ENCODE measurements at places on chromosomes 11 and 22.

DNA sequence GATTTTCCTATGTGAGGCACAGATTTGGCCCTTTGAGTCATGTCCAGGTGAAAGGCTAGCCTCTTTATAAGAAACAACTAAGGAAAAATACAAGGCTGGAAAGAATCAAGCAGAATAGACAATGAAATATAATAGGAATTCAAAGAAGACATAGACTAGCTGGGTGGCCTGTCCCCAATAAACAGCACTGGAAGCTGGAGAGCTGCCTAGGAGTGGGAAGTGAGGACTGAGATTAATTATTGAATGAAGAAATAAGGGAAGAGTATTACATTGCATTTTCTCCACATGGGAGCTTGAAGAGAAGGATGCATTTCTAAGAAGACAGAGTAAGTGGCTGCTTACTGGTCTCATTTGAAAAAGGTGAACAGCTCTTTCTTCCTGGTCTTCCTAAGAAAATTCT lies 100.0 kb downstream of the CCDC34 start:
- no peak for DNase-seq

GRCh38 chr11:131904756-131905155 lies 534.3 kb downstream of the NTM start:
- DNase-seq: no peak

DNA sequence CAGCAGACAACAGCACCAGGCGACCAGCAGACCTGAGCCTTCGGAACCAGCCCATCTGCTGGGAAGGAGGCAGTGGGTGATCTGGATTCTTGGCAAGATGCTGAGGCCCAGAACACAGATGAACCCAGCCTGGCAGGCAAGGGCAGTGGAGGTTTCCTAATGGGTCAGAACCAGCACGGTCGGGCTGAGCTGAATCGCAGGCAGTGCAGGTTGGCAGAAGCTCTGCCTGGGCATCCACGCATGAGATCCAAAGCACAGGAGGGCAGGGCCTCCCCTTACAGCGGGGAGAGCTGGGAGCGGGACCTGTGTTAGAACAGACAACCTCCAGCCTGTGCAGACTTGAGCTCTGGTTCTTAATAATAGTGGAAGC lies 47.5 kb downstream of the DSCAML1 start:
- DNase-seq: no peak

DNA sequence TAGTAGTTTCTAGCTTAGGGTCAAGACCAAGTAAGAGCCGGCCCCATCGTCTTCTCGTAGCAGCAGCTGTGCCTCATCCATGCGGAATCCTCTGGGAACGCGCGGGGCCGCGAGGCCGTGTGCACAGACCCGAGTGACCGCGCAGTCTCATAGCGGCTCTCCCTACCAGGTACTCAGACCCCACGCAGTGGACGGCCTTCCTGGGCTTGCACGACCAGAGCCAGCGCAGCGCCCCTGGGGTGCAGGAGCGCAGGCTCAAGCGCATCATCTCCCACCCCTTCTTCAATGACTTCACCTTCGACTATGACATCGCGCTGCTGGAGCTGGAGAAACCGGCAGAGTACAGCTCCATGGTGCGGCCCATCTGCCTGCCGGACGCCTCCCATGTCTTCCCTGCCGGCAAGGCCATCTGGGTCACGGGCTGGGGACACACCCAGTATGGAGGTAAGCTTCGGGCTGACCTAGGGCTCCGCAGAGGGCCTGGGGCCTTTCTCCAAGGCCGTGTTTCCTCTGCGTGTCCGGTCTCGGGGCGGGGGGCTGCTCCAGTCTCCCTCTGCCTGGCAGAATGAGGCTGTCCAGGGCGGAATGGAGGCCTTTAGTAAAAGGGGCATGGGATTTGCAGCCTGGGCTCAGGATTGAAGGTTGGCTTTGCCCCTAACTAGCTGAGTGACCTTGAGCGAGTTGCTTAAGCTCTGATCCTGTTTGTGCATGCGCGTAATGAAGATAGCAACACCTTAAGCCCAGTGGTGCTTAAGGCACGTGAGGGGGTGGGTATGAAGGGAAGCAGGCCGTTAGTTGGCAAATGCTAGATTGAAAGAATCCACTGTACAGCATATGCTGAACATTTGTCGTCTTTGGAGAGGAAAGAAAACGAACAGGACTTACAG lies 48.9 kb downstream of the ST14 start:
- no peak for DNase-seq

GRCh38 chr11:65298655-65299179 lies 15.9 kb upstream of the CDC42EP2 start:
- DNase-seq: peak; percentile 76

DNA sequence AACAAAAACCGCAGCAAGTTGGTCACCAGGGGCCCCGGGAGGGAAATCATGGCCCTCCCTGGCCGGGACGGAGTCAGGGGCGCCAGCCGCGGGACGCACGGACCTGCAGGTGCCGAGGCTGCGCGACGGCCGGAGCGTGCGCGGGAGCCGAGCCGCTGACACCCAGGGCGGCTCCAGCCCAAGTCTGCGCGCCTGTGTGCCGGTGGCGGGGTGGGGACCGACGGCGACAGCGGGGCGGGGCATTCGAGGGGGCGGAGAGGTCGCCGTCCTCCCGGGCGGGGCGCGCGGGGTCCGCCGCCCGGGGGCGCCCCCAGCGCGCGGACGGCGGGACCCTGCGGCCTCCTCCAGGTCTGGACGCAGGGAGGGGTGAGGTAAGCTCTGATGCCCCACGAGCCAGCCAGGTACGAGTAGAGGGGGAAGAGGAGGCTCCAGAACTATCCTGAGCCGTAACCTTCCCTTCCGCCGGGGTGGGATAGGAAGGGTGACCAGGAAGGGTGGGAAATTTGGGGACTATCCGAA lies at the start of gene ESAM:
ESAM (minus strand) TSS at position 186 of the 519 bp plus-strand sequence; CDS start at position 50, 136 bp downstream.
- no peak for DNase-seq

GRCh38 chr11:3959015-3959902 lies 103.8 kb downstream of the STIM1 start:
- DNase-seq: peak; percentile 50

DNA sequence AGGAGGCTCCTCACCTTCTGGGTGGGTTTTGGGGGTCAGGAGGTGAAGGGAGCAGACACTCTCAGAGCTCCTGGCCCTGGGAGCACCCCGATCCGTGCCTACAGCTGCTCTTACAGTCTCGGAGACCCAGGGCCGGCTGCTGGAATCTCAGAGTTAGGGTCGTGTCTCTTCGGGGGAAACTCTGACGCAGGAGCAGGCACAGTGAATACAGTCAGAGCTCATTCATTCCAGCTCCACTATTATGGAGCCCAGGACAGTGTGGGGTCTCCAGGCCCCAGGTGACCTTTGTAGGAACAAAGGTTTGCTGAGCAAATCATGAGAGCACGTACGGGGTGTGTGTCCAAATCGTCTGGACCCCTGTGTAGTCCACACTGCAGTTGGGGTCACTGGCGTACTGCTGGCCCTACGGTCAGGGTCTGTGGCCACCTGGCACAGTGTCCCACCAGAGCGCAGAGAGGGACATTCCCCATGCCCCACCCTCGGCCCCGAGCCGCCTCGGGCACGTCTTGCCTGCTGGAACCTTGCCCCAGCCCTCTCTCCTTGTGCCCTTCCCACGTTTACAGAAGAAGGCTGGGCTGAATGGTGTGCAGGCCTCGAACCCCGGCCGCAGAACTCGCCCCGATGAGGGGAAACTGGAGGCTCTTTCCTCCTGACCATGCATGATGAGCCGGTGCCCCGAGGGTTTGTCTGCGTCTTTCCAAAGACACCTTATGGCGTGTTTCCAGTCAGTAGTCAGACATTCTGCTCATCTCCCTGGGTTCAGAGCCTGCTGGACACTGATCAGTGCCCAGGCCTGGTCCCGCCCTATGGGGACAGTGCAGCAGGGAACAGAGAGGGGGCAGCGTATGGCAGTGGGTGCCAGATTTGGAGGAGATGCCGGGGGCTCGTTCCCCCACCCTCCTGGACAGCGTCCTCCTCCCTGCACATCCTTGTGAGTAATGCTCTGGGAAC lies 1166.6 kb downstream of the BRD1 start:
- DNase-seq: no peak

DNA sequence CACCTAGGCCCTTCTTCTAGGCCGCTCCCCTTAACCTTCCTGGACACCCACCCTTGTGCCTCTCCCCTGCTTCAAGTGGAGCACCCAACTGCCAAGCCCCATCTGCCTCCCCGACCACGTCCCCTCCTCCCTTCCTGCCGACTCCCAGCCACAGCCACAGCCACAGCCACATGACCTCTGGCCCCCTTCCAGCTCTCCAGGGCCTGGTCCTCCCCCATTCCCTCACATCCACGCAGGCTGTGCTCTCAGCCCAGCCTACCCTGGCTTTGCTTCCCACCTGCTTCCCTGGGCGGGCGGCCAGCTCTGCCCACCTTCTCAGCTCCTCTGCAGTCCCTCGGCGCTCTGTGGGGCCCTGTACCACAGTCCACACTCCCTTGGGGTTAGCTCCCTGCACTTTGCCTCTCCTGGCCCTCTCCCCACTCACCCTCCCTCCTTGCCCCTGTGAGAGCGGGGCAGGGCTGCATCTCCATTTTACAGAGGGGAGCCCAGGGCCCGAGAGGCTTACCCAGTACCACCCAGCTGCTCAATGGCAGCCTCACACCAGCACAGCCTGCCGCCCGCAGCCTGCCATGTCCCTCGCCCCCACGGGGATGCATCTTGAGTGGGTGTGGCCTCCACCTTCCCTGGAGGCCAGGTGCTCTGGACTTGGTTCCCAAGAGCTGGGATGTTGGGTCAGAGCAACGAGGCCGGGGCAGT lies 20.3 kb downstream of the PARVG start:
- DNase-seq: no peak

- DNase-seq: no peak
Measured at GRCh38 chr22:22583030-22583429, 24.0 kb upstream of the PRAME start.

DNA sequence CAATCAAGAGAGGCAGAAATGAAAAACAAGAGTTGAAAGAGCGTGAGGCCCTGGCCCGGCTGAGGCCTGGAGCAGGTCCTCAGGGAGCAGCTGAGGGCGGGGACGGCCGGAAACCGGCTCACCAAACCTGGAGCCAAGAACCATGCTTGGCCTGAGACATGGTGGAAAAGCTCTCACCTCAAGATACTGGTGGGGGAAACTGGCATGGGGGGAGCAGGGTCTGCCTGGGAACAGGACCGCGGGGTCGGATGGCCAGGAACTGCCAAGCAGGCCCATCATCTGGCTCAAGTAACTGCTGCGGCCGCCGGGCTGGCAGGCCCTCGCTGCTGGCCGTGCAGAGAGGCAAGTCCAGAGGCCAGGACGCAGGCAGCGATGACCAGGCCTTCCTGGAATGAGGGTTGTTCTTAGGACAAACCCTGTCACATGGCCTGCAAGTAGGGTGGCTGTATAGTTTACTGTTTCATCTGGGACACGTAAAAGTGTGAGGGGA lies 18.9 kb upstream of the WNT11 start:
- DNase-seq: no peak

DNA sequence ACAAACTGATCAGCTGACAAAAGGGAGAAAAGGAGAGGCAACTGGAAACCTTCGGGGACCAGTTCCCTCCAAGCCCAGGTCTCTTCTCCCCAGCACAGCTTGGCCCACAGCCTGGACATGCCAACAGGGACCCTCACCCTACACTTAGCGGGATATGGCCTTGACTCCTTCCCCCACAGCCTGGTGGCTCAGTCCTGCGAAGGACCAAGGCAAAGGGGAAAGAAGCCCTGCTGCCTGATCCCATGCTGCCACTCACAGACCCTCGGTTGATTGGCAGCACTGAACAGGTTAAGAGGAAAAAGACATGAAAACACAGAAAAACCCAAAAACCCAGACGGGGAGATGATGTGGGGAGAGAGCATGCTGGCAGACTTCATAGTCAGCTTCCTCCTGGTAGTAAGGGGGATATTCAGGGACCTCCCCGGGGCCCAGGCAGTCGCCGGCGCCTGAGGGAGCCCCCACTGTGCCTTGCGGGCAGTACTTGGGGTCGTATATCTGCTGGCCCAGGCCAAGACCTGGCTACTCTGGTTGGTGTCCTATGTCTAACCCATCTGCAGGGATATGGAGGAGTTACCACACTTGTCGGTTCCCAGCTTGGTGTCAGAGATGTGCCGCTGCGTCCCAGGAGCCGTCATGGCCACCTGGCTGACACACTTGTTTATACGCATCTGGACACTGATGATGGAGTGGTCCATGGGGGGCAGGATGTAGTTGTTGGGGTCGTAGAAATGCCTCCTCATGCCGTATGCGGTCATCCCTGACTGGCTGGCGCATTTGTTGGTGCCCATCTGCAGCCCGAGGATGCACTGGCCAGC lies 34.2 kb upstream of the HORMAD2 start:
- no peak for DNase-seq

DNA sequence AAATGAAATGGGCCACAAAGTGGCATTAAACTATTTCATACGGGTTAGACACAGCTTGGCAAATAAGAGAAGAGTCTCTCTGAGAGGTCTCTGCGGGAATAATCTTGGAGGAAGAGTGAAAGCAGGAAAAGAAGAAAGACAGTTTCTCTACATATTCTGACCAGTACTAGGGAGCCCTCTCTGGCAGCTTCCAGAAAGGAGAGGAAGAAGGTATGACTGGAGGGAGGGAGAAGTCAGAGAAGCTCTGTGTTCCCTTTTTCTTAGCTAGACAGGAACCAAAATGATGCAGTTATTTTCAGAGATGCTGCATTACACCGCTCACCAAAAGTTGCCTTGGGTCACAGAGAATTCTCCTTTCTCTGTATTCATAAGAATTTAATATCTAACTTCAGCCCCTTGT lies 382.1 kb downstream of the KCNA4 start:
- no peak for DNase-seq

GRCh38 chr11:126307706-126308105 lies 3.8 kb downstream of the DCPS start:
- no peak for DNase-seq

DNA sequence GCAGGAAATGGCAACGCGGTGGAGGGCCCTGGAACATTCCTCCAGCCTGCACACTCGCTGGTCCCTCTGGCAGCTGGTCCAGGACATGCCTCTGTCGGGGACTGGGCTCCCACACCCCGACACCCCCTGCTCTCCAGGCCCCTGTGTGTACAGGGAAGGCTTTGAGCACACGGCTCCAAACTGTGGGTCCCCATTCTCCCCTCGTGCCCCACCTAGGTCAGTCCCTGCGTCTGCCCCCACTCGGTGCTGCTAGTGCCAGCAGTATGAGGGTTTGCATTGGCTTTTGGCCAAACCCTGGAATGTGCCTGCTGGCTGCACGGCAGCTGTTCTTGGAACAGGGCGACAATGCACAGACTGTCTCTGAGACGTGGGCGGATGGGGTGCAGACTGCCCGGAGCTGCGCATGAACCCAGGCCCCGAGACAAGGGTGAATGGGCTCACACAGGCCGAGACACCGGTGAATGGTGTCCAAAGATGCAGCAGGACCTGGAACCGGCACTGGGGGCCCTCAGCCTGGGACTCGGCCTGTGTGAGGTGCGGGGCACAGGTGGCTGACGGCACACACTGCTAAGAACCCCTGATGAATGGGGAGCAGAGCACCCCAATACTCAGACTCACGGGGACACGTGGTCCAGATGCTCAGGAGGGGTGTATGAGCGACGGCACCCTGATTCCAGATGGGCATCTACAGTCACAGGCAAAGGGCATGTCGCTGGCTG lies 7.5 kb upstream of the SYT8 start:
- DNase-seq: peak; percentile 94

GRCh38 chr22:19579115-19579811 lies 55.1 kb upstream of the CLDN5 start:
- no peak for DNase-seq

Data from hepatic stellate cell (primary cell).